Neural progenitor cell (in vitro differentiated cells): ENCODE measurements at places on chromosomes 13 and 19. TPM values are rescaled to one million over a fixed set of nuclear protein-coding genes. Genes with fewer than 3 reads are reported as not detected.

GRCh38 chr13:32666990-32667571, 80.8 kb downstream of the PDS5B start:
- DNase-seq, result no peak

- DNase-seq, result no peak
Observed at GRCh38 chr13:69545551-69545950, 562.1 kb upstream of the ATXN8OS start.

DNA sequence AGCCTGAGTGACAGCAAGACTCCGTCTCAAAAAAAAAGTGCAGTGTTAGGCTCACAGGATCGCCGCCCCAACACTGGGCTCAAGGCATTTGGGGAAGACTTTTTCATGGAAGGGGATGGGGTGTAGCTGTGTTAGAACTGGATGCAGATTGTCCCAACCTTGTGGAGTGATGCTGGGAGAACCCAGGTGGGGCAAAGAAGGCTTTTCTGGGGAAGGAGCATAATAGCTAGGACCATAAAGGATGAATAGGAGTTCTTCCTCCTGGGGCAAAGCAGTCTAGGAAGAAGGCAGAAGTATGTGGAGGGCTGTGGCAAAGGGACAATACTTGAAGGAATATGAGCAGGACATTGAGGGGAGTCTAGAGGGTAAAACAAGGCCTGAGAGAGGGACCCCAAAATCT, 11.2 kb downstream of the TLE6 start:
- no peak for DNase-seq

The GGN gene
- total RNA-seq, result 1.0 TPM in 1 of 2 replicates, not detected in the other

DNA sequence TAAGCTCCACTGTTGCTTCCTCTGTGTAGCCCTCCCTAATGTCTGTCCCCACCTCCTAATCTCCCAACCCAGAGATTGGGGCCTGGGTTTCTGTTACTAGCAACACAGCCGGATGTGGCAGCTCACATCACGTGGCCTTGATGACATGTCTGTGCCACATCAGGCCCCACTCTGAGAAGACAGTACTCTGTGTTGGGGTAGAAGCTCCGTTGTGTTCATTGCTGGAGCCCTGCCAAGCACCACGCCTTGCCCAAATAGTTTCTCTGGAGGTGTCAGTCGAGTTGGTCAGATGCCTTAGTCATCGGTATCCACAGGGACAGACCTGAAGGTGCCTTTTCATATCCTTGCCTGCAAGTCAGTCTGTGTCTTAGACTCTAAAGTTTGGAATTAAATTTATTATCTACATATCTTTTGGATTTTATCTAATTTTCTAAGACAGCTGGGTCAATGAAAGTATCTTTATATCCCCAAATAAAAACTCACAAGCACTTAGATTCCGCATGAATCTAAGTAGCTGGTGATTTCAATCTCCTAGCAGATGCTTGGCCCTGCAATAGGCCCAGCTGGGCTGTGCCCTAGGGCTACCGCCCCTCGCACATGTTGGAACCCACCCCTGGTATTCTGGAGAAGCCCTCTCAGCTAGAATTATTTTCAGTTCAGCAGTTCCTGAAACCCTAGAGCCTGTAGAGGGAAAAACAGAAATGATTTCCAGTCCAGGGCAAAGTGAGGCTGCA, 204.0 kb upstream of the TSHZ3 start:
- no peak for DNase-seq

DNA sequence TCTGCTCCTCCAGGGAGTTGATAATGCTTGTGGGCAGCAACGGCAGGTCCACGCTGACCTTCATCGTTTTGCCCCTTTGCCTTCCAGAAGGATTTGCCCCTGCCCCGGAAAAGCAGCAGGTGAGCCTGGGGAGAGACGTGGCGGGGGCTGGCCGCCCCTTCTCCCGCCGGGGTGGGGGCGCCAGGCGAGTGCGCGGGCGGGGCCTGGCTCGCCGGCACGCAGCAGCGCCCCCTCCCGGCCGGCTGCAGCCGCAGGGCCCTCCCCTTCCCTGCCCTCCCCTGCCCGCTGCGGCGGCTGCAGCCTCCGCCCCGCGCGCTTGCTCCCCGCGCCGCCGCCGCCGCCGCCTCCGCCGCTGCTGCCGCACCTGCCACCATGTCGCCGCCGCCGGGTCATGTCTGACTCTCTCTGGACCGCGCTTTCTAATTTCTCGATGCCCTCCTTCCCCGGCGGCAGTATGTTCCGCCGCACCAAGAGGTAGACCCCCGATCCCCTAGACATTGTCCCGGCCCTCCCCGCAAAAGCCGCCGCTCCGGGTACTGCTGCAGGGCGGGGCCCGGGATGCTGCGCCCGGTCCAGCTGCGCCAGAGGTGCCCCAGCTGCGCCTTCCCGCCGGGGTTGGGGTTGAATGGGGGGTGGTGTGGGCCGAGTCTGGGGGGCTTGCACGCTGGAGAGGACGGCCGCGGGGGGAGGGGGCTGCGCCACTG, at the start of gene MAST1:
MAST1 (plus strand) TSS at position 334 of the 704 bp plus-strand sequence; CDS start at position 392, 58 bp downstream.
- peak; percentile 91 for DNase-seq
